T47D (cell line): ENCODE measurements at places on chromosomes 3 and 15.

GRCh38 chr3:7062714-7063113 is 201.8 kb downstream of the GRM7 start:
- no peak for DNase-seq

- DNase-seq = no peak
These were observed 67.9 kb downstream of the CRTC3 start for GRCh38 chr15:90597577-90597976.

- DNase-seq = no peak
These were observed 271.7 kb downstream of the UACA start for GRCh38 chr15:70491641-70492040.

DNA sequence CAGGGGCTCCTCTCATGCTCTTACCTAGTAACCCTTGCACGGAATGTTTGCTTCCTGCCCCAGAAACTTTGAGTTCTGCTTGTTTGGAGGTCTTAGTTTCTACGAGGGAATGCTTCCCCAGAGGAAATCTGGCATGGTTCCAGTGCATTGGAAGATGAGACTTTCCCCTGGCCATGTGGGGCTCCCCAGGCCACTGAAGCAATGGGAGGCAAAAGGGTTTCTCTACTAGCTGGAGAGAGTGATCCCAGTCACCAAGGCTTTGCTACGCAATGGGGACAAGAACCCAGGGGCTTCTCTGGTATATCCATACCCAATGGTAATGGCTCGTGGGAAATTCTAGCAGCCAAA is 44.2 kb upstream of the RPL32 start:
- DNase-seq = no peak

DNA sequence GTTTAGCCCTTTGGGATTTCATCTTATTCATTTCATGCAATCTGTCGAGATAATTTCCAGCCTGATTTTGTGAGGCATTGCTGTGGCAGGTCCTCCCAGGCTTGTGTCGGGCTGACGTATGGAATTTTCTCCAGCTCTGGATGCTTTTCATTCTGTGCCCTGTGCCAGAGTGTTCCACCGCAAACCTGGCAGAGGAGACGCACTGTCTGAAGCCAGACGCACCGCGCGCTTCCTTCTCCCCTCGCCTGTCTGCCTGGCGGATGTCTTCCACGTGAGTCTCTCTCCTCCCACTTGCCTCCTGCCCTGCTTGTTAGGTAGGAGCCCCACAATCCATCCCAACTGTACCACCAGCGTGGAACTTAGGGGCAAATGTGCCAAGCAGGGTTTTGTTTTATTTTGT is 20.1 kb upstream of the GLCE start:
- no peak for DNase-seq

- no peak for DNase-seq
These were observed 16.2 kb downstream of the ZNF148 start for GRCh38 chr3:125358923-125359322.

DNA sequence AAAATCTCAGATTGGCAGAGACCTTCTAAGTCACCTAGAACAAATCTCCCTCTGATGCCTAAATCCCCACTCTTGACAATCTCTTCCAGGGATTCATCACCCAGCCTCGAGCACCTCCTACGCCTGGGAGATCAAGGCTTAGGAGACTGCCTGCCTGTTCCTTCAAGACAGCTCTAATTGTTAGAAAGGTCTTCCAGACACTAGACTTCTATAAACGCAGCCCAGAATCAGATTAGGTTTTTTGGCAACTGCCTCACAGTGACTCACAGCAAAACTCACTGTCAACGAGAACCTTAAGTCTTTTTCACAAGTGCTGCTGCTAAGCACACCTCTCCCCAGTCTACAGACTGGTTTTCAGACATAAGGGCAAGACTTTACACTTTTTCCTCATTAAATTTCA is 23.1 kb downstream of the SRGAP3 start:
- DNase-seq = peak; percentile 69

GRCh38 chr3:16658004-16658924 is 53.0 kb upstream of the DAZL start:
- DNase-seq = no peak

DNA sequence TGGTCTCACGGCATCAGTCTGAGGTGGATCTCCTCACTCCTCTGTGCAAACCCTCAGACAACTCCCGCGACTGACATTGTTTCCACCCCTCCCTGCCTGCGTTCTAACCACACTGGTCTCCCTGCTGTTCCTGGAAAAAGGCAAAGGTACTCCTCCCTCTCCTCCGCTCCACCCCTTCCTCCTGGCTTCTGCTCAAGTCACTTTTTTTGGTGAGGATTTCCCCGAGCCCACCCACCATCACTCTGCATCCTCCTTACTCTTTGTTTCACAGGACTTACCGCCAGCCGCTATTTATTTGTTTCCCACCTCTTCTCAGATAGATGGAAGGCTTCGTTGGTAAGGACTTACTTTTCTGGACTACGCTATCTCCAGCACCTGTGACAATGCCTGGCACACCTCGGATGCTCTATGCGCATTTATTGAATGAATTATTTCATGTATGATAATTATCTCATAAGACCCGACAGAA is 25.6 kb downstream of the PRR23E start:
- no peak for DNase-seq

- no peak for DNase-seq
These were observed 1.3 kb upstream of the AP3B2 start for GRCh38 chr15:82710926-82711490.

- no peak for DNase-seq
These were observed 5.2 kb downstream of the SOX2 start for GRCh38 chr3:181716966-181717365.
